ENCODE measurements at places on chromosomes 7 and 10.

DNA sequence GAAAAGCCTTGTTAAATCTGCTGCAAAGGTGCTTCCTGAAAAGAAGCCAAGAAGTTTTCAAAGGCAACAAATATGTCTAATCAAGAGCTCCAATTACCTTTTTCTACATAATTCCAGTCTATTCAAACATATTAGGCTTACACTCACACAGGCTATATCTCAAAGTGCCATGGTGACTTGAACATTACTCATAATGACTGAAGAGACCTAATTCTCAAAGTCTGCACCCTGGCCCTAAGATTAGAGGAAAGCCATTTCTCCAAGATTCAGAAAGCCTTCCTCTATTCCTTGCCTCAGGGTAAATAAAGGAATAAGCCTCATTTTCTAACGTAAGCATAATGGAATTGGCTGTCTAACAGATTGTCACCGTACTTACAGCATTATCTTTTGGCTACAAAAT, 78.3 kb upstream of the THSD7A start:
- DNase-seq = no peak

GRCh38 chr7:16710651-16711050, 42.9 kb upstream of the TSPAN13 start:
- DNase-seq = no peak

DNA sequence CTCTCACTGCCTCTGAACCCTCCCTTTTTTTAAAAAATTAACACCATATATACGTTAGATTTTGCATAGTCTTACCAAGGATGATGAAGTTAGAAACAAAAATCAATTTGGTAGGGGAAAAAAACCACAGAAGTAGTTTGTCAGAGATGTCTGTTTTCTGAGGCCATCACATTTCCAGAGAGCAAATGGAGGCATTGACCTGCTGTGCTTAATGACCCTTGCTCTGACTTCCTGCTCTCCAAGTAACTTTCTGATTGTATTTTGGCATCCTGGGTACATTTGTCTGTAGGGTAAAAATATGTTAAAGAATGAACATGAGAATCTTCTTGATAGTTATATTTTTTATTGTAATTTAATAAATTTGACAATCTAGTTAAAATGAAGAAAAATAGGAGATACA, 140.2 kb downstream of the LCOR start:
- no peak for DNase-seq

DNA sequence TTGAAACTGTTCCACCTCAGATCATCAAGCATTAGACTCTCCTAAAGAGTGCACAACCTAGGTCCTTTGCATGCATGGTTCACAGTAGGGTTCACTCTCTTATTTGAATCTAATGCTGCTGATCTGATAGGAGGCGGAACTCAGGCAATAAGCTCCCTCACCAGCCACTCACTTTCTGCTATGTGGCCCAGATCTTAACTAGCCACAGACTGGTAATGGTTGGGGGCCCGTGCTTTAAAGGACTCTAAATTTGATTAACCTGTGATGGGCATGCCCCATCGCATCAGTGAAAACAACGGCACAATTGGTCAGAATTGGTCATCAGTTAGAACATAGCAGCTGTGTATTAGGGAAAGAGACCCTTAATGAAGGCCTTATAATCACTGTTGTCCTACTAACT, 753.7 kb upstream of the SORCS1 start:
- no peak for DNase-seq

DNA sequence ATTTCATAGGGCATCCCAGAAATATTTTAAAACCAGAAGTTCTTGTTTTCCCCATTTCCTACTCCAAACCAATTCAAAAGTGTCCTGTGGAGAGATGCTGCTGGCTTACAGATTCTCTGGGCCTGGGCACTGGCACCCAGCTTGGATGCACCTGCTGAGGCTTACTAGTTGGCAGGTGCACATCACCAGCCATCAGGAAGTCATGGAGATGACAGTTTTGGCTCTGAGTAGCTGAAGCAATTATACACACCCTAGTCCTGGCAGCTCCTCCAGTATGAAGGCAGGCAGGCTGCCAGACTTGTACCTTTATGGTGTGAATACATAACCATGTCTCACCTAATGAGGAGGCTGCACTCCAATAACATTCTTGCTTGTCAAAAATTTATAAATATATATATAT, 276.6 kb upstream of the GHITM start:
- DNase-seq = no peak

GRCh38 chr10:124680675-124681074, 63.5 kb downstream of the FAM53B start:
- no peak for DNase-seq

DNA sequence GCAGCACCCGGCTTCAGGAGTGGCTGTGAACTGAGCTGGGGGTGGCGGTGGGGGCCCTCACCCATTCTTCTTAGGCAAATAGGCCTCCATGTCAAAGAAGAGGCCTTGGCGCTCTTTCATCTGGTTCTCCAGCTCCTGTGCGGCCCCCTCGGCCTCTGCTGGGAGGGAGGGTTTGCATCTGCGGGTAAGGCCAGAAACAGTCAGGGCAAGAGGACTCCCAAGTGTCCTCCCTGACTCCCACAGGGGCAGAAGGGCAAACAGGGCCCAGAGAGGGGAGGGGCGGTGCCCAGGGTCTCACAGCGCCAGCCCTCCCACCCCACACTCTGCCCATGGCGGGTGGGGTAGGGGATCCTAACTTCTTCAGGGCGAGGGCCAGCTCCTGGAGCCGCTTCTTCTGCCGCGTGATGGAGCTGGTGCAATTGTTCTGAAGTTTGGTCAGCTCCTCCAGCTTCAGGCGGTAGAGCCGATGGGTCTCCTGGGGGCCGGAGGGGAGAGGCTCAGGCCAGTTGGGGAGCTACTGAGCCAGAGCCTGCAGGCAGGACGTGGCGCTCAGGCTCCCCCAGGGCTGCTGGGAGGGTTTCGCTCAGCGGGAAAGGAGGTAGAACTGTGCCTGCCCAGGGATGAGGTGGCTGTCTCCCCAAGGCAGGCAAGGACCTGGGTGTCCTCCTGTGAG, 2.2 kb downstream of the TMEM120A start:
- DNase-seq = no peak

GRCh38 chr10:13990392-13990805, 340.3 kb downstream of the FRMD4A start:
- DNase-seq = peak; percentile 49

DNA sequence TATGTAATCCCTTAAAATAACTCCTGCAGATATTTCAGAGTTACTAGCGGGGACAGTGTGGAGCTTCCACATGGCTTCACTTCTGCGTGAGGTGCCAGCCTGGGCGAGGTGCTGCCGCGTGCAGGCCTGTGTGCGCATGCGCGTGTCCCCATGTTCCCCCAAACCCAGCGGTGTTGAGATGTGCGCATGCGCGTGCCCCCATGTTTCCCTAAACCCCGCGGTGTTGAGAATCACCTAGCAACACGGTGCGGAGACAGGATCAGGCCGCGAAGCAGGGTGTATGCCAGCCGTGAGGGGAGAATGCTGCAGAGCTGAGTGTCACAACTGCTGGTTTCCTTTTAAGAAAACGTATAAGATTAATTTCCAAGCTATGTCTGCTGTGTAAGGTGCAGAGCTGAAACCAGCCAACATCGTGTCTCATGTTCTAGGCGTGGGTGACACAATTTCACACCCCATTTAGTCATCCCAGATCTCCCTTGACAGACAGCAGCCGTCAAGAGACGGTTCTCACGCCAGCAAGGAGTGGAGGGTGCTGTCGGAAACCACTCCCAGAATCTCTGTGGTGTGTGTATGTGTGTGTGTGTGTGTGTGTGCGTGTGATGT, 71.9 kb upstream of the ADARB2 start:
- DNase-seq = no peak

GRCh38 chr10:60186315-60187071, 203.2 kb downstream of the ANK3 start:
- DNase-seq = no peak

- DNase-seq = no peak
Measured at GRCh38 chr10:76975126-76975525, 662.5 kb downstream of the KCNMA1 start.

DNA sequence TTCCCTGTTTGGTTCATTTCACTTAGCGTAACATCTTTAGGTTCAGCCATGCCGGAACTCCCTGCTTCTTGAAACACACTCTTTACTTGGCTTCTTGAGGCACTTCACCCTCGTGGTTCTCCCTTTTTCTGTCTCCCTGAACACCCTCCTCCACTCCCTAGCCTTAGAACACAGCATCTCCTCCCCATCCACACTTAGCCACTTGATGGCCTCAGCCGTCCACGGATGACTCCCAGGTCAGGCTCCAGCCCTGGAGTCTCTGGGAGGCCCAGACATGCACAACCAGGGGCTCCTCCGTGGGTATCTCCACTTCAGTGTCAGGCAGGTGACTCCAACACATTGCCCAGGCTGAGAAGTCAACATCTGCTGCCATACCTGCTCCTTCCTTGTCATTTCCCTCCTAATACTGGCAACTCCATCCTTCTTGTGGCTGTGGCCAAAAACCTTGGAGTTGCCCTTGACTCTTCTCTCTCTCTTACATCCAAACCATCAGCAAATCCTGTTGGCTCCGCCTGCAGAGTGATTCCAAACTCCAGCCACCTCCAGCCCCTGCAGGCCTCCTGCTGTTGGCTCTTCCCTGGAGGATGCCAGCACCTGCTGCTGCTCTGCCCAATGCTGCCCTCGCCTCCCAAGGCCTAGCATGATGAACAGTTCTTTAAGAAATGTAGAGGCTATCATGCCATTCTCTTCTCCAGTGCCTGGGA, 8.4 kb upstream of the INMT start:
- DNase-seq = peak; percentile 49

- DNase-seq = peak; percentile 2
Measured at GRCh38 chr10:55747244-55747643, 613.8 kb downstream of the ZWINT start.

GRCh38 chr7:151051108-151051507, 2.8 kb downstream of the ASIC3 start:
- DNase-seq = peak; percentile 79

All from large intestine (tissue), 12 donors.